Sciatic nerve (tissue), 2 donors: ENCODE measurements at places on chromosomes 16 and 17. TPM values are rescaled to one million over a fixed set of nuclear protein-coding genes. Genes with fewer than 3 reads are reported as not detected.

GRCh38 chr17:67922503-67922902, 73.8 kb downstream of the C17orf58 start:
- no peak for DNase-seq

- DNase-seq = peak; percentile 56
These were observed 17.1 kb upstream of the PDXDC1 start for GRCh38 chr16:14957576-14958322.

DNA sequence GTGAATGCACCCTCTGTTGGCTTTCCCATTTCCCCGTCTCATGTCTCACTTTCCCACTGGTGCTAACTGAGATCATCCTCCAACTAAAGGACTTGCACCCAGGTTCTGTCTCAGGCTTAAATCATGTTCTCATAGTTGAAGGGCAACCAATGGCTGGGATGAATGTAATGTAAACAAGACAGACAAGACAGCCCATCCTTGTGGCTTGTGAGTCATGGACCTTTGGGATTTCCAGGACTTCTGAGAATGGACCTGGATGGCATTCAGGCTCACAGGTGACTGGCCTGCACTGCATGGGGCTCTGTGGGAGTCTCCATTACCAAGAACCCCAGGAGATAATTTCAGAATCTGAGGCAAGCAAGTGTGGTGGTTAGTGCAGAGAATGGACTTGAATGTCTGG, 347.5 kb downstream of the HAPSTR1 start:
- DNase-seq = no peak

The RPRML gene
- not detected for total RNA-seq

- no peak for DNase-seq
These were observed 105.8 kb downstream of the VAT1L start for GRCh38 chr16:77894162-77894561.

The C17orf50 gene
- not detected for total RNA-seq

The ACSM2A gene
- total RNA-seq = not detected

The CMTM2 gene
- total RNA-seq = 1.5 TPM

DNA sequence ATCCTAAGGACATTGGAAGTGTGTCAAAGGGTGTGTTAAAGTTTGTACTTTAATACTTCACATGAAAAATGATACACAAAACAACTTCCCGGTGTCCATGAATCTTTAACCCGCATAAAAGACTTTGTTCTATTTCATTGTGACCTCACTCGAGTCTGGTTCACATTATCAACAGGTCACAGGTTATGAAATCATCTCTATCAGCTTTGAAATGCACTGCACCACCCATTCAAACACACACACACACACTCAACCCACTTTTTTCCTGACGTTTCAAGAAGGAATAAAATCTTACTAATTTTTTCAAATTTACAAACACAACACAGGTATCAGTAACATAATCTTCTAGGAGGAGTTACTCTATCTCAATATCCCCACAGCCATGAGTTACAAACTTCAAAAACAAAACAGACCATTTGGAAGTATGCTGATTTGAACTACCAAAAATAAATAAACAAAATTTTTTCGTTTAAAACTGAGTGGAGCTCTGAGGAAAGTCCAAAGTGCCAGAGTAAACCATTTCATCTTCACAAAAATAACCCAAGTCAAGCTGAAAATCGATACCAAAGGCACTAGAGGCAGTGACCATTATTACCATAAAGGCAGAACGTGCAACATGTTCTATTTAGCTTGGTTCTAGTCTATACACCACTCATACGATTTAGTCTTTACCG, 2.7 kb downstream of the ACOX1 start:
- no peak for DNase-seq

GRCh38 chr17:542943-543342, 171.7 kb downstream of the VPS53 start:
- no peak for DNase-seq

- DNase-seq = no peak
These were observed 81.8 kb upstream of the RCVRN start for GRCh38 chr17:9986754-9987382.

The ZNF771 gene
- total RNA-seq = 7.5 TPM

The MCRIP2 gene
- 15.5 TPM for total RNA-seq

DNA sequence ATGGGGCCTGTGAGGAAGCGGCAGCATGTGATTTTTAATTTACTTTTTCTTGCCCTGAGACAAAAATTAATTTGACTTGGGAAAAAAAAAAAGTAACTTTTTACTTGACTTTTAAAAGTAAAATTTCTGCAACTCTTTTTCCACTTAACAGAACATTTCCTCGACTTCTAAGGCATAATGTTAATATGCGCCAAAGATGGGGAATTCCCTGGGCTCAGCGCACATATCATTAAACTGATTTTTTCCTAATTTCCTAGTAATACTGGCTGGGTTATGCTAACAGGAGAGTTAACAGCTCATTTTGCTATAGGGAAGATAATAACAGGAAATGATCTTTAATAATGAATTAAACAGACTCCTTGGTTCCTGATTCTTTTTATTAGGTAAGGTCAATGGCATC, 120.6 kb upstream of the CDH5 start:
- DNase-seq = no peak

DNA sequence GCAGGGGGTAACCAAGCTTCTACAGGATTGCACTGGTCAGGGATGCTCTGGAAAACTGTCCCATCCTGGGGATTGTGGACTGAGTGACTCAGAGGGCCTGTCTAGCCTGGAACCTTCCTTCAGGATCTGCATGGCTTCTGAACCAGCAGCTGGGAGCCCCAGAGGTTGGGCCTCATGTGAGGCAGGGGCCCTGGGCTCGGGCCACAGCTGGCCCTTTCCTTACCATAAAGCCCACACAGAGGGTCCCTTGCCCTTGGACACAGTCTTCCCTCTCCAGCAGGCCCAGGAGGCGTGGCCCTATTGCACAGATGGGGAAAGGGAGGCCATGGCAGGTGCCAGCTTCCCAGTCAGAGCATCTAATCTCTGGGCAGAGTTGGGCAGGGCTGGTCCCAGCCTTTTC, 30.5 kb downstream of the ADCY7 start:
- peak; percentile 26 for DNase-seq

The ITGAD gene
- 0.89 TPM for total RNA-seq

- DNase-seq = no peak
These were observed 76.0 kb downstream of the RAP1GAP2 start for GRCh38 chr17:2872282-2872681.

- DNase-seq = no peak
These were observed 16.3 kb upstream of the AMZ2 start for GRCh38 chr17:68231541-68231940.

The UNC13D gene
- 30.9 TPM for total RNA-seq

- DNase-seq = no peak
These were observed 3.1 kb downstream of the MRPL12 start for GRCh38 chr17:81706232-81706611.

GRCh38 chr17:61134551-61135235, 264.9 kb upstream of the TBX2 start:
- no peak for DNase-seq

The PRCD gene
- 9.8 TPM for total RNA-seq

DNA sequence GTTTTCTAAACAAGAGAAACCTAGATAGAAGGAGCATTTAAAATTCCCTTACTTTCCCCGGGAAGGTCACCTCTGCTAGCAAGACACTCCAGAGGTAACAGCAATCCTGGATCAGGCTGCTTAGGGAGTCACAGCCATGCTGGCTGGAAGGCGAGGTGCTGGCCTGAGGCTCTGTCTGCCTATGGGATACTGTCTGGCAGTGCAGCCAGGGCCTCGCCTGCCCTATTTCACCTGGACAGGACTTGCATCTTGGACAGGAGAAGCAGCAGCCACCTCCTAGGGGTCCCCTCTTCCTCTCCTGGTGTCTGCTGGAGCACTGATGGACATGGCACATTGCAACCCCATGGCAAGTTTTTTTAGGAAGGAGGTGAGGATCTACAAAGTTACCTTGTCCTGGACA, 15.1 kb downstream of the FA2H start:
- peak; percentile 34 for DNase-seq

GRCh38 chr17:29753845-29754439, 131.2 kb upstream of the CORO6 start:
- no peak for DNase-seq

- no peak for DNase-seq
These were observed 3.7 kb downstream of the GUCY2D start for GRCh38 chr17:8005967-8006730.

GRCh38 chr16:57791195-57791892, 10.9 kb downstream of the KIFC3 start:
- DNase-seq = no peak

The SRCIN1 gene
- 4.5 TPM for total RNA-seq

The TMED6 gene
- total RNA-seq = not detected

DNA sequence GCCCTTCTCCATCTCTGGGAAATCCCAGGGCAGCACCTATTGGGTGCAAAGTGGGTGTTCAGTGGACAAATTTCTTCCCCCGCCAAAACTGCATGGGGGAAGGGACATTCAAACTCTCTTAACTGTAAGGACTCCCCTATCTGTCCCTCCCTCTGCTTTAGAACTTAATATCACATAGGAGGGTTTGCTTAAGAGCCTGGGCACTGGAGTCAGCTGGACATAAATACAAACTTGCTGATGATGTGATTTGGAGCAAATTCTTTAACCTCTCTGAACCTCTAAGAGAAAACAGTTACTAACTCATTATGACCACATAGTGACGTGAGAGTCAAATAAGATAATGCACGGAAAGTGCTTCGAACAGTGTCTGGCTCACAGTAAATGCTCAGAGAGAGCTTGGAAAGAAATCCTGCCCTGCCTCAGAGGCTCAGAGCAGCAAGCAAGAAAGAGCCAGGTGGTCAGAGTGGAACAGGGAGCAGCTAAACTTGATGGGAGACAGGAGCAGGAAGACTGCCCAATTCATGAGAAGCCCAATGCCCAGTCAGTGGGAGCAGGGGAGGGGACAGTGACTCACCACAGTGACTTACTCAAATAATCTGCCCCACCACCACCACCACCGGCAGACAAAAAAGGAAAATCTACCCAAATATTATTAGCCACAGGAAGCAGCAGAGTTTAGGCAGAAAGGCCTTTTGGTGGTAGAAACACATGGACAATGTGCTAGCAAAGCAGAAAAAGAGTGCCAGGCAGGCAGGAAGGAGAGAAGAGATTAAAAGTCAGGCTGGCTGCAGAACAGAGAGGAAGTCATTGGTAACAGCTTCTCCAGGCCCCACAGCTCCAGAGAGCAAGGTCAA, 23.9 kb upstream of the CCL1 start:
- DNase-seq = no peak

The KIFC3 gene
- total RNA-seq = 94.3 TPM

- DNase-seq = no peak
These were observed 105.0 kb downstream of the ABCC6 start for GRCh38 chr16:16118337-16118736.

DNA sequence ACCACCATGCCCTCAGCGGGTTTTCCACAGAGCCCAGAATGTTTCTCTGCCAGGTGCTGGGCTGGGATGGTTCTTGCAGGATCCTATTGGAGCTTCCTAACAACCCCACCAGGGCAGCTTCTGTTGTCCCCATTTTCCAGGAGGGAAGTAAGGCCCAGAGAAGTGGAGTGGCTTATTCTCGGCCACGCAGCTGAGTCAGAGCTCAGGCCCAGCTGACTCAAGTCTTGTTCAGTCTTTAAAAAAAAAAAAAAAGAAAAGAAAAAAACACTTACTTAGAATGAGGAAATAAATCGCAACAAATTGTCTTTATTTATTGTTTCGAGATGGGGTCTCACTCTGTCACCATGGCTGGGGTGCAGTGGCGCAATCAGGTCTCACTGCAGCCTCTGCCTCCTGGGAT, 413.0 kb downstream of the CPPED1 start:
- DNase-seq = no peak

DNA sequence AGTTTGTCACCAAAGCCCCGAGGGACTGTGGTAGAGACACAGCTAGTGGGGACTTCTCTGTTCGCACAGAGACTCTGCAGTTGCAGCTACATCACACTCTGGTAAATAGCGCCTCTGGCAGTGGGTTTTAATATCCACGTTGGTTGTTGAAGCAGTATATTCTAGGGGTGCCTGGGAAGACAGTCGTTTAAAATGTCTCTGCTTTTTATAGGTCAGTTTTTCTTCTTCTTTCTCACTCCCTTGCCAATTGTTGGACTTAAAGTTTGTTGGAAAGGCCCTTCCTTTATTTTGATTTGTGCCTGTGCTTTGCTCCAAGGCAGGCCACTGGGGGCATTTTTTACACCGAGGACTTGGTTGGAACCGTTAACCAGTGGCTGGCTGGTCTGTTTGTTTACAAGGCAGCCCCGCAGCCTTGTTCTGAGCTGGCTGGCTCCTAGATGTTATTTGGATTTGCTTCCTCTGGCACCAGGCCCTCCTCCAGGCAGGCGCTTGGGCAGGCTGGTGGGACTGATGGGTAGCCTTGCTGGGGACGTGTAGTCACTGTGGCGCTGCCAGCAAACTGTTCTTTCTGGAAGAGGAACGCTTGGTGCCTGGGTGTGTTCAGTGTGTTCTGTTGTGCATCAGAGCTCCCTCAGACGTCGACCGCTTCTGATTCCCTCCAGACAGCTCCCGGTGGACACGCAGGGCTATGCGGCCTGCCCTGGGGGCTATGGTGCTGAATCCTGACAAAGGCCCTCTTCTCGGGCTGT, 218.2 kb upstream of the CHMP6 start:
- DNase-seq = peak; percentile 47

The LLGL2 gene
- 11.0 TPM for total RNA-seq

The RNF43 gene
- 0.67 TPM for total RNA-seq

- DNase-seq = no peak
These were observed 3.9 kb downstream of the CHAD start for GRCh38 chr17:50464736-50465135.

The FBXW10B gene
- total RNA-seq = 0.94 TPM

The CTRB2 gene
- 7.3 TPM for total RNA-seq

The TP53TG3 gene
- not detected for total RNA-seq

The PTX4 gene
- not detected for total RNA-seq

DNA sequence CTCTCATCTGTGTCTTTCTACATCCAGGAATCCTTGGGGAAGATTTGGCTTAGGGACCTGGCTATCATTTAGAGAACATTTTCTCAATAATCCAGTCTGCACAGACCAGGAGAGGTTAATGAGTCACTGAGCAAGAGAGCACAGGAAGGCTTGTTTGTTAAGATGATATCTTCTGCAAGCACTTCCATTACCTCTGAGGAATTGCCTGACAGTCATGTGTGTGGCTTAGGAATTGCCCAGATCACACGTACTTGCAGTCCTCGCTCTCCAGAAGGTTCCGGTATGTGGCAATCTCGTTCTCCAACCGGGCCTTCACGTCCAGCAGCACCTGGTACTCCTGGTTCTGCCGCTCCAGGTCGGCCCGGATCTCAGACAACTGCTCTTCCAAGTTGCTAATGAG, 3.3 kb downstream of the KRT37 start:
- no peak for DNase-seq

DNA sequence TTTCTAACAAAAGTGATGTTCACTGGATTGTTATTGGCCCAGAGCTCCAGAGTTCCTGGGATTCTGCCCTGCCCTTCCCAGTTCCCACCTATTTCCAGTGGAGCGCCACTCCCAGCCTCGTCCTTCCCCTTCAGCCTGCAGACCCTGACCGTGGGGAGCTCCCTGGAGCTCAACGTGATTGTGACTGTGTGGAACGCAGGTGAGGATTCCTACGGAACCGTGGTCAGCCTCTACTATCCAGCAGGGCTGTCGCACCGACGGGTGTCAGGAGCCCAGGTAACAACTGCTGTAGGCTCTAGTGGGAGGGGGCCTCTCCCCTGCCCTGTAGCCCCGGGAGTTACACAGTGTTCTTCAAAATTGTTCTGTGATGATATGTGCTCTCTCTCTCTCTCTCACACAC, 11.8 kb downstream of the COX6A2 start:
- DNase-seq = no peak
